ENCODE measurements at places on chromosomes 12 and 14.

DNA sequence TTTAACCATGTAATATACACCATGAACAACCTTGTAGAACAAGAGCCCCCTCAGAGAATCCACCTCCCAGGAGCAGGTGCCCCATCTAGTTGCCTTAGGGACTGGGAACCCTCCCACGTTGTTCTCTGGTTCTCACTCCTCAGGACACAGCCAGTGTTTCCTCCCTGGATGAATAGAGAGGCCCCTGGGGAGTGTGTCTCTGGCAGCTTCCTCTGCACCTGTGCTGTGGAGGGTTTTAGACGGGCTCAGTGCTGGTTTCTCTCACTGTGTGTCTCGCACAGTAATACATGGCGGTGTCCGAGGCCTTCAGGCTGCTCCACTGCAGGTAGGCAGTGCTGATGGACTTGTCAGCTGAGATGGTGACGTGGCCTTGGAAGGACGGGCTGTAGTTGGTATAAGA, 581.3 kb downstream of the TMEM121 start:
- DNase-seq: no peak

DNA sequence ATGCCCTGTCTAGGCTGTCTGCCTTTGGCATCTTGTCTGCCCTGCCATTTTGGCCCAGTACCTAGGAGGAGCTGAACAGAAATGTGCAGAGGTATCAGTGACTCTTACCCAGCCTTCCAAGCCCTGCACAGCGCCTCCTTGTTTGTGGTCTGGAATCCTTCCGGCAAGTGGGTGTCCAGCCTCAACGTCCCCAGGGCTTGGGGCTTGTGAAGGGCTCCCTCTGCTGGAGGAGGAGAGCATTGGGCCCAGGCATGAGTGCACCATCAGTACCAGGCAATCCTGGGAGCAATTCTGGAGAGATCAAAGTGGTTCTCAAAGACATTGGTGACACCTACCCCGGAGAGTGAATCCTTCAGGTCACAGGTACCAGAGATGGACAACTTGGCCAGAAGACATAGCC, 2.4 kb upstream of the TCL1B start:
- no peak for DNase-seq

DNA sequence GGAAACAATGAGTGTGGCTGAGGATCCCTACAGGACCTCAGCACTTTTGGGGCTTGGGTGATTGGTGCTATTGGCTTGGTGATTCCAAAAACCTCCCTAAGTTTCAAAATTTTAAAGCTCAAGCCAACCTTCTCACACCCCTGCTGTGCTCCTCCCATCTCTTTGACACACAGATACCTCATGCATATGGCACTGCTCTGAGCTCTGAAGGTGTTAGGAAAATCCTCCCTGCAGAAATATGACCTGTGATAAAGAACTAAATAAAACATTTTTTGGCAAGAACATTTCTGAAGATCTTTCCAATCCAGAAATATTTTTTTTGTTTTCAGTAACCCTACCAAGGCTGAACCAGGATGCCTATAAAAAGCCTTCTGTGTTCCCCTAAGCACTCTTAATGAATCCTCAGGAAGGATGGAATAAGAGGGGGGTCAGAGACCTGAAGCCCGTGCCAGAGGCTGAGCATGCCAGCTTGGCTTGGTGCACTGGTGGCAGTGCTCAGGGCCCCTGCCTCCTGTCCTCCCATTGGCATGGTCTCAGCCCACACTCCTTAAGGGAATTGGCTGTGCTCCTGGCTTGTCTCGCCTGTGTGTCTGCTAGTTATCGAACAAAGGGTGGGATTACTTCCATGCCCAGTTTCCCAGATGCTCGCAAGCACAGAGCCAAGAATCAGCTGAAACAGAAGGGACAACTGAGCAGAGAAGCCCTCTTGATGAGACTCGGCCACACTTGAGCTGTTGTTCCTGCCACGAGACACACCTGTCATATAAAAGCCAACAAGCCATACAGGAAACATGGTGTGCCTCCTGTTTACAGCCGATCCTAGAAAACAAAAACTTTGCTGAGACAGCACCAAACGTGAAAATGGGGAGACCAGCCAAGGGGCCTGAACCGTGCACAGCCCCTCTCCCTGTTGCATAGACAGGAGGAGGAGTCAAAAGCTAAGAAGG, 132.7 kb upstream of the EEA1 start:
- DNase-seq: no peak

- no peak for DNase-seq
These were observed 50.5 kb upstream of the FBRSL1 start for GRCh38 chr12:132439333-132439904.

GRCh38 chr12:34396861-34397590, 374.7 kb downstream of the ALG10 start:
- DNase-seq: no peak

DNA sequence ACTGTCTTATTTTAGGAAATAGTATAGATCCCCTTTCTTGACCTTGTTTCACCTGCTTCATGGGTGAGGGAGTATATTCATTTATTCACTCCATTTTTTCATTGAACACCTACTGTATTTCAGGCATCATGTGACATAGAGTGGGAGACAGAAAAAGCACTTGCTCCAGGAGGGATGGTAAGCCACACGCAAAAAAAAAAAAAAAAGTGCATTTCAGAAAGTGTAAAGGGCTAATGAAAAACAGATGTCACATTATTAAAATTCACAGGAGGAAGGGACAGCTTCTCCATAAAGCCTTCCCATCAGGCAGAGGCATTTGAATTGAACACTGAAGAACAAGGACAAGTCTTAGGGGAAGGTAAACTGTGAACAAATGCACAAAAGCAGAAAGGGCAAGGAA, 7.5 kb downstream of the SLC8A3 start:
- DNase-seq: no peak

DNA sequence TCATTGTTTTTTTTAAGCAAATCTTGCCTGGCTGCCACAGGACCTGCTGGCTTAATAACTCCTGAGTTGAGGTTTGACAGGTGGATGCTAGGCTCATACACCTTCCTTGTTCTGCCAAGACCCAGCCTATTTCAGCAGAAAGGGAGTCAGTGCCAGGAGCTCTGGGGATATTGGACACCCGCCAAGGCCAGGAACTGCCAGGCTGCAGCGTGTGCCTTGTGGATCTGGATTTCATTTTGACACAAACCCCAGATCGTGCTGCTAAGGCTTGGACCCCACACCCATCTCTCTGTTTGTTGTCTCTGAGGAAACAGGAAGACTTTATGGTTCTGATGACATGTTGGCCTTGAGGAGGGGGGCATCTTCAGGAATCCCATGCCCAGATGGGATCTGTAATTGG, 44.4 kb upstream of the PRIMA1 start:
- no peak for DNase-seq

GRCh38 chr14:29391801-29392200, 535.8 kb downstream of the PRKD1 start:
- DNase-seq: no peak

GRCh38 chr12:68882251-68882964, 50.6 kb downstream of the CPM start:
- DNase-seq: no peak

DNA sequence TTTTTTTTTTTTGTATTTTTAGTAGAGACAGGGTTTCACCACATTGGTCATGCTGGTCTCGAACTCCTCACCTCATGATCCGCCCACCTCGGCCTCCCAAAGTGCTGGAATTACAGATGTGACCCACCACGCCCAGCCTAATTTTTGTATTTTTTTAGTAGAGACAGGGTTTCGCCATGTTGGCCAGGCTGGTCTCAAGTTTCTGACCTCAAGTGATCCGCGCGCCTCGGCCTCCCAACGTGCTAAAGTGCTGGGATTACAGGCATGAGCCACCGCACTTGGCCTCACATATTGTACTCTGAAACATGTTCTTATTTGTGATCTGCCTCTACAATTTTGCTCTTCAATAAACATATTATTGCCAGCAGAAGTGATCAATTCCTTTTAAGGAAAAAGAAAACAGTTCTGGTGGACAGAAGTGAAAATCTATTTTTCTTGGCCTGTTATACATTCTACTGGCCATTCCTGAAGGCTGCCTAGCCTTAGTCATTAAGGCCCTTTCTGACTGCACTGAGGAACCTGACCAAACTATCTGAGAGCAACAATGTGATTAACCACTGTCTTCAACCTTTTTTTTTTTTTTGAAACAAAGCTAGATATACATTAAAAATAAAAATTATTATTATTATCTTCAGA, 36.1 kb downstream of the SNX6 start:
- DNase-seq: no peak

- no peak for DNase-seq
These were observed 259.9 kb upstream of the DDHD1 start for GRCh38 chr14:53412819-53413675.

Measured in AG04450 (cell line).